ENCODE measurements at places on chromosomes 4 and X.
A peak's percentile ranks its signal among the peaks of the same experiment; 100 is the strongest.

DNA sequence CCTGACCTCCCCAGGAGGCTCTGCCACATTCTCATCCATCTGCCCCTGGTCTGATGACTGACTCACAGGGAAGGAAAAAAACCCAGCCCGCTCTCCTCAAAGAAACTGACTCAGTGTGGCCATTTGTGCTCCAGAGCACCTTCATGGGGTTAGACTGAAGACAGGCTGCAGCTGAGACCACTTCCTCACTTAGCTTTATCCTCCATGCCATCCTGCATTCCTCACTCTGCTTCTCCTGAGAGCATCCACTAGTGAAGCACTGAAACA, 35.9 kb upstream of the HPSE start:
- DNase-seq, result no peak

DNA sequence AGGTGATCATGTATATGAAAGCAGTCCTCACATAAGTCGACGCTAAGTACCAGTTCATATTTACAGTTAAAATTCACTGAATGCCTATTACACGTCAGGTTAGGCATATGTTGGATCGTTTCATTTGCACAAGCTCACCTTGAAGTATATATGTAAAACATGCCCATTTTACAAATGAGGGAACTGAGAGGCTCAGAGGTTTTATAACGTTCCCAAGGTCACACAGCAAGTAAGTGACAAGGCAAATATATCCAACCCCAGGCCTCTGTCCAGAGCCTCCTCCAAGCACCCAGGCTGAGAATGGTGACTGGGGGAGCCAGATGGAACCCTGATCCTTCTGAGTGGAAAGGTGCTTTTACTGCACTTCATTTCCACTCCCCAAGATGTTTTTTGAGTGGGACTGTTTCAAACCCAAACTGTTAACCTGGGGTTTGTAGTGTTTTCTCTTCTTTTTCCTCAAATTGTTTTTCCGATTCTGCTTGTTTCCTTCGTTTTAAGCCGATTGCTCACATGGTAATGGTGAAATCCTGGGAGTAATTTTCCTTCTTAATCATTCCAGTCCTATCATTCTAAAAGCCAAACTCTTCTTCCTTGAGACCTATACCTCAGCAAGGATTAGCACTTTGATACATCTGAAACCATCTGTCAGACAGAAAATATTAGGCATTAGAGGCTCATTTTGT, 791 bp downstream of the SMIM20 start:
- no peak for DNase-seq

- no peak for DNase-seq
These were observed 22.9 kb downstream of the KCTD8 start for GRCh38 chr4:44425614-44426208.

GRCh38 chr4:2765832-2766526, 9.8 kb upstream of the TNIP2 start:
- DNase-seq, result no peak

- no peak for DNase-seq
These were observed 102.6 kb downstream of the FSTL5 start for GRCh38 chr4:162061214-162061613.

DNA sequence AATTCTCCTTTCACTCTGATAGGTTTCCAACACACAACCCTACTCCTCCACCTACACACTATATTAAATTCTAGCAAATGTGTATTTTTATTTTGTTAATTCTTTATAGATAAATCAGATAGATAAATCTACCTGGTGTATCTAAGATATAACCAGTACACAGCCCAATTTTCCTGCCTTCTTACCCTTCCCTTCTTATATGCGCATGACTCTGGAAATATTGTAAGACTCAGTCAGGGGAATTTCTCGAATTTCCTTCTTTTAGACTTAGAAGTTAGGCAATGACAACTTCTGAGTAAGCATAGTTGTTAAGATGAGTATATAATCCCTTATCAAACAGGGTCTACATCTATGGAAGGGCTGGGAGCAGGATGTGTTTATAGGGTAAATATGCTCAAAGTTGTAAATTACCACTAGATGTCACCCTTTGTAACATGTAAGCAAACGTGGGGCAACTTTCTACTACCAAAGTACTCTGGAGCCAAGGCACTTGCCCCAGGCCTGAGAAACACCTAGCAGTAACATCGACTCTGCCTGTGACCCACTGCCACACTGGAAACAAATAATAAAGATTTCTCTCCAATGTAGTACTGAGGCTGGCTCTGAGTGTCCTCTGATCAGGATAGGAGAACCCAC, 444.7 kb downstream of the IQCM start:
- no peak for DNase-seq

- no peak for DNase-seq
These were observed 37.0 kb downstream of the SH2D1A start for GRCh38 chrX:124383354-124383753.

DNA sequence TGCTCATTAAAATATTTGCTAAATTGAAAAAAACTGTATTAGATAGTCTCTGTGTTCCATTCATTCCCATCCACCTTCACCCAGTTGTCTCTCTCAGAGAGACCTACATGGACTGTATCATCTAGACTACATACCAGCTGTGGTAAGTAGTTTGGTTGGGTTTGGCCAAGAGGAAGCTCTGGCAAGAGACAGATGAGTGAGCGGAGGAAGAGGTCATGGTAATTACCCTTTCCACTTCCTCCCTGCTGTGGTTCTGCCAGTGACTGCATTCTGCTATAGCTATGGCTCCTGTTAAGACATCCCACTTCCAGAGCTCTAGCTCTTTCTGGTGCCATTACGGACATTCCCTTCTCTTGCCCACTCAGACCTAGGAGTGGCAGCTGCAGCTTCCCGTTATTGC, 239.0 kb upstream of the MID1 start:
- DNase-seq, result no peak

- no peak for DNase-seq
These were observed 28.4 kb upstream of the WDR1 start for GRCh38 chr4:10144966-10145365.

DNA sequence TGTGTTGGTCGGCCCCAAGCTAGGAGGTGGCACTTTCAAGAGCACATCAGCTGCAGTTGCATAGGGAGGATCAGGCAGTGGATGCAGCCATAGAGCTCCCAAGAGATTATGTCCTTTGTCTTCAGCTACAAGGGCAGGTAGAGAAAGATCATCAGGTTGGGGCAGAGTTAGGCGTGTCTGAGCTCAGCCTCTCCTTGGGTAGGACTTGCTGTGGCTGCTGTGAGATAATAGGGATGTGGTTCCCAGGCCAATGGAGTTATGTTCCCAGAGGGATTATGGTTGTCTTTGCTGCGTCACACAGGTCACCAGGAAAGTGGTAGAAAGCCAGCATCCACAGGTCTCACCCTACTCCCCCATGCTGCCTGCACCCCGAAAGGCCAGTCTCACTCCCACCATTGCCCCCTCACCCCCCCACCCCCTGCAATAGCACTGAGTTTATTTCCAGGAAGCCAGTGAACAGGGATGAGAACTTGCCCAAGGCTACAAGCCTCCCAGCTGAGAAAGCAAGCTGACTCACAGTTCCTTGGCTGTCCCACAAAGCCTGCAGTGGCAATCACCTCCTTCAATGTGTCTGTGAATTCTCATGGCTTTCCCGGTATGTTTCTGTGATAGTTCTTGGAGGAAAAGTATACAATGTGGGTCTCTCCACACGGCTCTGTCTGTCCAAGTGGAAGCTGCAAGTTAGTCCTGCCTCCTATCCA, 148.4 kb downstream of the STPG2 start:
- no peak for DNase-seq

- no peak for DNase-seq
These were observed 61.9 kb upstream of the CLDN34 start for GRCh38 chrX:9905288-9905687.

DNA sequence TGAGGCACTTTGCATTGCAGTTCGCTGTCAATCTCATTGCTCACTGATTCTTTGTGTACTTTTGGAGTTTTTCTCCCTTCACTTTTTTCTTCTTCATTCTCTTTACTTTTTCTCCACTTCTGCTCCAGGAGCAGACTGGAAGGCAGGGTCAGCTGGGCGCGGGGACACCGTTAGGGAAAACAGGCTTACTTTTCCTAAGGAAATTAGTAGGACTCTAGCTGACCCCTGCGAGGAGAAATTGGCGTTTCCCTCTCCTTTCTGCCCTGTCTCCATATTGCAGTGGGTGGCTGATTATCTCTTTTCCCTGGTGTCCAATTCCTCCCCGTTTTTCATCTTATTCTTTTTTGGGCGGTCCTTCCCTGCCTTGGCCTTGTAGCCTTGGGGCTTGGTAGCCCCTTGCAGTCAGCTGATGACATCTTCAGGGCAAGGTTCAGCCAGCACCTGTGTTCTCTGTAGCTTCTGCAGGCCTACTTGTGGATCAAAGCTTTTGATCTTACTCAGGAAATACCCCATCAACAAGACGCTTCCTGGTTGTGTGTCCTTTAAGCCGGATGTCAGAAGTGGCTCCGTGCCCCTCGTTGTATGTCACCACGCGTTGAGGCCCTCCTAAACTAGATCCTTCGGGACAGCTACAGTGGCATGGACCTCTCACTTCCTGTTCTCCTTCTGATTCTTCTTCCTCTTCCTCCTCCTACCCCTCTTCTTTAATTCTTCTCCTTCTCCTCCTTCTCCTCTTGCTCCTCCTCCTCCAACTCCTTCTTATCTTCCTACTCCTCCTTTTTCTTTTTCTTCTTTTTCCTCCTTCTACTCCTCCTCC, 36.1 kb downstream of the NBDY start:
- DNase-seq, result no peak

GRCh38 chr4:157219711-157220370, 687 bp upstream of the GRIA2 start:
- no peak for DNase-seq

- DNase-seq, result peak; percentile 42
These were observed 15.3 kb downstream of the SLC6A8 start for GRCh38 chrX:153703036-153703370.

DNA sequence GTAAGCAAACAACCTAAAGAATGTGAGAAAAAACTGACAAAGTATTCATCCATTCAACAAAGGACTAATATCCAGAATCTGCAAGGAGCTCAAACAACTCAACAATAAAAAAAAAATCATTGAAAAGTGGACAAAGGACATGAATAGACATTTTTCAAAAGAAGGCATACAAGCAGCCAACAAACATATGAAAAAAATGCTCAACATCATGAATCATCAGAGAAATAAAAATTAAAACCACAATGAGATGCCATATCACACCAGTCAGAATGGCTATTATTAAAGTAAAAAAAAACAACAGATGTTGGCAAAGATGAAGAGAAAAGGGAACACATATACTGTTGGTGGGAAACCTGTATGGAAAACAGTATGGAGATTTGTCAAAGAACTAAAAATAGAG, 120.7 kb upstream of the ADGRL3 start:
- DNase-seq, result no peak

- DNase-seq, result no peak
These were observed 29.0 kb upstream of the TMEM154 start for GRCh38 chr4:152708796-152709195.

DNA sequence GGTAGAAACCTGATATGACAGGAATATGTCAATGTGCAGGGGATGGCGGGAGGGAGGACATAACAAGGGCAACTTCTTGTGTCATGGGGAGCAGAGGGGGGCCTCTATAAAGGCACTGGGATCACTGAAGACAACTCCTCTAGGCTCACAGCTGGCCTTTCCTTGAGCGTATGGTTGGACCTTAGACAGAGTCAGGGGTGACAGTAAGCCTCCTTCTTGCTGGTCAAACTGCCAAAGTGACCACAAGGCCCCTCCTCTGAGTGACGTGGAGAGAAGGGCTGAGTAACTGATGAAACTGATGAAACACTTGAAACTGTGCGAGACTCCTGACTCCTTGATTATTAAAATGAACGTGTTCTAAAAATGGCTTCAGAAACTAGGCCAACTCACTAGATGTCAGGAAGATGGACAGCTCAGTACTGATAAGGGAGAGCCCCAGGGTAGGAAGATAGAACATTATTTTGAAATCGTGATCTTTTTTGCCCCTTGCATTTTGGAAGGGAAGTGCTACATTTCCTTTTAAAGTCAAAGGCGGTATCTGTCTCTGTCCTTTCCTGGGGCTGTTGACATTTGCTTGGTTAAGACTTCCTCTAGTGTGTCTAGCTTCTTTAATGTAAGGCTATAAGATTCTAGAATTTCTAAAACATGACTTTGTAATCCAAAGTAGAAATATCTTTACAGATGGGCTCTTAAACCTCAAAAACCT, 1.6 kb downstream of the RAB33A start:
- DNase-seq, result peak; percentile 33

GRCh38 chrX:43423876-43424275, 232.2 kb upstream of the MAOA start:
- no peak for DNase-seq

DNA sequence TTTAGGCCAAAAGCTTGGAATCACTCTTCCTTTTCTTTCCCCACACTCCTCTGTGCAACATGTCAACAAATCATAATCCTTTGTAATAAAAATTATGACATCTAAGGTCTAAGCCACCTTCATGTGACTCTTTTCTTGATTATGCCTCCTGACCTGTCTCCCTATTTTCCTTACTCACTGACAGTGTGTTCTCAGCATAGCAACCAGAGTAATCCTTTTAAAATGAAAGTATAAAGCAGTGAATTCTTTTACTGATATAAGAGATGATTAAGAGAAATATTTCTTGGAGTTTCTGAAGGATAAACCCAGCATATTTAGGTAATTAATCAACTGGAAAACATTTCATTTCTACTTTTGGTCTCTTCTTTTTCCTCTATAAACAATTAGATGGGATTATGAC, 44.7 kb downstream of the USO1 start:
- no peak for DNase-seq

- DNase-seq, result peak; percentile 59
These were observed 123.3 kb upstream of the TBL1X start for GRCh38 chrX:9341291-9342201.

- no peak for DNase-seq
These were observed 48.7 kb upstream of the ABCG2 start for GRCh38 chr4:88207171-88207570.

DNA sequence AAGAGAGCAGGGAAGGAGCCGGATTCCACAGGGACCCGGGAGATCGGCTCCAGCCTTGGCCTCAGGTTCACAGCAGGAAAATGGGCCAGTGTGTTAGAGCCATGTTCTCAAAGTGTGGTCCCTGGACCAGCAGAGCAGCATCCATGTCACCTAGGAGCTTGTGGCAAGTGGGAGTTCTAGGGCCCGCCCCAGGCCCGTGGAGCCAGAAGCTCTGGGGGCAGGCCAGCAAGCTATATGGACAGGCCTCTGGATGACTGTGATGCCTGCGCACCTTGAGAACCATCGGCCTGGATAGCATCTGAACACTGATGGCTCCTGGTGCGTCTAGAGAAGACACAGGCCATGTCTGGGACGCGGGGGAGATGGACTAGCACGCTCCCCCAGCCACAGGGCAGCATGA, 33.7 kb downstream of the SH3TC1 start:
- no peak for DNase-seq

GRCh38 chr4:89704651-89705395, 132.1 kb downstream of the SNCA start:
- DNase-seq, result no peak
